NCI-H2081 (cell line): ENCODE measurements at places on chromosomes 5 and 9.

- DNase-seq: no peak
Measured at GRCh38 chr9:126471084-126471624, 142.6 kb upstream of the LMX1B start.

GRCh38 chr5:134561871-134562296, 36.4 kb downstream of the JADE2 start:
- DNase-seq: no peak

- no peak for DNase-seq
Measured at GRCh38 chr9:126703002-126703865, 89.5 kb downstream of the LMX1B start.

DNA sequence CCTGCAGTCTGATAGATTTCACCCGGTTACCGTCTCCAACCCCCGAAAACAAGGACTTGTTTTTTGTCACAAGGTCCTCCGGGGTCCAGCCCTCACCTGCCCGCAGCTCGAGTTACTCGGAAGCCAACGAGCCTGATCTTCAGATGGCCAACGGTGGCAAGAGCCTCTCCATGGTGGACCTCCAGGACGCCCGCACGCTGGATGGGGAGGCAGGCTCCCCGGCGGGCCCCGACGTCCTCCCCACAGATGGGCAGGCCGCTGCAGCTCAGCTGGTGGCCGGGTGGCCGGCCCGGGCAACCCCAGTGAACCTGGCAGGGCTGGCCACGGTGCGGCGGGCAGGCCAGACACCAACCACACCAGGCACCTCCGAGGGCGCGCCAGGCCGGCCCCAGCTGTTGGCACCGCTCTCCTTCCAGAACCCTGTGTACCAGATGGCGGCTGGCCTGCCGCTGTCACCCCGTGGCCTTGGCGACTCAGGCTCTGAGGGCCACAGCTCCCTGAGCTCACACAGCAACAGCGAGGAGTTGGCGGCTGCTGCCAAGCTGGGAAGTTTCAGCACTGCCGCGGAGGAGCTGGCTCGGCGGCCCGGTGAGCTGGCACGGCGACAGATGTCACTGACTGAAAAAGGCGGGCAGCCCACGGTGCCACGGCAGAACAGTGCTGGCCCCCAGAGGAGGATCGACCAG, 121.3 kb downstream of the DAB2IP start:
- DNase-seq: no peak

- no peak for DNase-seq
Measured at GRCh38 chr5:72152545-72152944, 45.3 kb downstream of the MAP1B start.

DNA sequence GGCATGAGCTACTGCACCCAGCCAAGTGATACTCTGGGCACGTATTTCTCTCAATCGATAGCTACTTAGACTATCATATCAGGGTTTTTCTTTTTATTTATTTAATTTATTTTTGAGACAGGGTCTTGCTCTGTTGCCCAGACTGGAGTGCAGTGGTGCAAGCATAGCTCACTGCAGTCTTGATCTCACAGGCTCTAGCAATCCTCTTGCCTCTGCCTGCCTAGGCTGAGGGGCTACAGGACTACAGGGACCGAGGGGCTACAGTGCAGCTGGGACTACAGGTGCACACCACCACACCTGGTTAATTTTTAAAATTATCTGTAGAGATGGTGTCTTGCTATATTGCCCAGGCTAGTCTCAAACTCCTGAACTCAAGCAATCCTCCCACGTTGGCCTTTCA, 20.3 kb upstream of the ANKHD1 start:
- no peak for DNase-seq

DNA sequence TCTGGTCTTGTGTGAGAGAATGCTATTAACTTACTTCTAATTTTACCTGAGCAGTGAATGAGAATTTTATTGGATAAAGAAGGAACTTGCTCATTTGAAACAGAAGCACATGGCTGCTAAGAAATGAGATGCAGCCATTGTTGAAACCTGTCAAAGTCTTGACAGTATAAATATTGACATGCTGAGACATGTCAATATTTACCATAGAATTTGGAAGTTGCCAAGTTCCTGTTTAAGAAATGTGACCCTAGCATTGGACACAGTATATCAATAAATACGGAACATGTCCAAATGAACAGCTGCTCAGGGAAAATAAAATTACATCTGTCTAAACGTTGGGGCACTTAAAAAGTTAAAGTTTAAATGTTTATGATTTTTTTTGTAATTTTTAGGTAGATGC, 7.8 kb downstream of the XRCC4 start:
- no peak for DNase-seq

DNA sequence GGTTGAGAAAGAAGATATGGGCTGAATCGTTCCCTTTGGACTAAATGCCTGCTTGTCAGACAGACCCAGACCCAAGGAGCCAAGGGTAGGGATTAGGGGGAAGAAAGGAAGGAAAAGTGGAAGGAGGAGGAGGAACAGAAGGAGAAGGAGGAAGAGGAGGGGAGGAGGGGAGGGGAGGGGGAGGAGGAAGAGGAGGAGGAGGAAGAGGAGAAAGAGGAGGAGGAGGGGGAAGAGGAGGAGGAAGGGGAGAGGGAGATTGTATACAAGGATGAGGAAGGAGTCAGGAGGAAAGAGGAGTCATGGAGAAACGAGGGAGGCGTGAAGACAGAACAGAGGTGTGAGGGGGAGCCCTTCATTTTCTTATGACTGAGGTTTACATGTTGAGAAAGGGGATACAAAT, 46.9 kb upstream of the DNAH5 start:
- no peak for DNase-seq

DNA sequence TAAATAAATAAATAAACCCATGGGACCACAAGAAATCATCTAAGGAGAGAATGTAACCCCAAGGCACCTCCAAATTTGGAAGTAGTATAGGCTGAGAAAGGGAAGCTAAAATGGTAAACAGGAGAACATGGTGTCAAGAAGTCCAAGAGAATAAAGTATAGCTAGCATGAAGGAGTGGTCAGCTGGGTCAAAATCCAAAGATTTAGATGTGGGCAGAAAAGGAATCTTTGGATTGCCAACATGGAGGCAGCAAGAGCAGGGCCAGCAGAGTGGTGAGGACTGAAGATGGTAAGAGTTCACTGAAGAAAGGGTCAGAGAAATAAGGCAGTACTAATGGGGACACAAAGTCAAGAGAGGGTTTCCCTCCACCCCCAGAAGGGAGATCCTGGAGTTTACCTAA, 53.0 kb downstream of the TSSK1B start:
- no peak for DNase-seq

DNA sequence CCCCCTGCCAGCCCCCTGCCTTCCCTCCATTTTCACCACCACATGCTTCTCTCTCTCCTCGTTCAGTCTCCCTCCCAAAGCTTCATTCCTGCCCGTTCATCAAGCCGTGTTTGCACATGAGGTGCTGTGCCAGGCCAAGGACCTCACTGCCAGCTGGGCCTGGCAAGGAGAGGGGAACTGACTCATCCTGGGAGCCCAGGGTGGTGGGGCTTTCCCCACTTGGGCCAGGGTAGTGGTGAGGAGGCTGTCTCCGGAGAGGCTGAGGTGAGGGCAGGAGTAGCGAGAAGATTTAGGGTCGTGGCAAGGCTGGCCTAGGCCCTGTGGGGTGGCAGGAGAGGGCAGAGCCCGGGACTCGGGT, 30.4 kb upstream of the NOTCH1 start:
- no peak for DNase-seq

DNA sequence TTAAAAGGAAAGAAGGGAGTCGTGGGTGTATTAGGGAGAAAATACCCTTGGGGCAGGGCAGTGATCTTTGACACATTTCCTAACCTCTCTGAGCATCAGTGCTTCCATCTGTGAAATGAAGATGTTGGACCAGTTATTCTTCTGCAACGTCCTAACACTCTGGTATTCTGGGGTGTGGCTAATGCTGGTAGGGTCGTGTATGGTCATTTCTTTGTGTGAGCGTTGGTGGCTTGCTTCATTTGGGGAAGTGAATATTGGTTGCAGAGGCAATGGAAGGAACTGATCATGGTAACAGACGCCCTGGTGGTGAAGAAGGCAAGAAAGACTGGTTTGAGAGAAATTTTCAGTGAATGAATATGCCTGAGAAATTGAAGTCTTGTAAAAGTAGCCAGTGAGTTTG, 67.9 kb upstream of the TTC23L start:
- DNase-seq: no peak

DNA sequence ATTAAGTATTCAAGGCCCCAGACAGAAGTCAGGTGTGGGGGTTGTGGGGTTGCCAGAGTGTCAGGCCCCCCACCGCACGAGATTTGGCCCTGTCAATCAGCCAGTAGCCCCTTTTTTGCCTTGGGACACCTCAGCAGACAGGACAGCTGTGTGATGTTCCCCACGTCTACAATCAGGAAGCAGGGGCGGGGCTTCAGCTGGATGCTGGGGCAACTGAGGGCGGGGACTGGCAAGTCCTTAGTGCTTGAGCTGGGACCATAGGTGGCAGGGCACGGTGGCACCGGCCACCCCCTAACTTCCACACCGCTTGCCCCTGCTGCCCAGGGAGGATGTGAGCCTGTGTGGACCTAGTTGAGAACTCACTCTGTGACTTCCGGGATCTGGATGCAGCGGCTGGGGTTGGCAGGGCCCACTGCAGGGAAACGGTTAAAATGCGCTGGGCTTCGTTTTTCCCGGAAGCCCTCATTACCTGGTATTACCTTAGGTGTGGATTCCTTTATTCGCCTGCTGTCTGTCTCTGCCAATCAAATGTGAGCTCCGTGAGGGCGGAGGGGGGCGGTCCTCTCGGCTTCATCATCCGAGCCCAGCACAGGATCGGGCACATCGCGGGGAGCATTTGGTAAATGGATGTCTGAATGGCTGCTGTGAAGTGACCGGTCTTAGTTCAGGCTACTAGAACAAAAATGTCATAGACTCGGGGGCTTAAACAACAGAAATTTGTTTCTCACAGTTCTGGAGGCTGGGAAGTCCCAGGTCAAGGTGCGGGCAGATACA, 7.5 kb upstream of the GTF3C5 start:
- DNase-seq: no peak
